ENCODE measurements at places on chromosomes 1 and 21.

DNA sequence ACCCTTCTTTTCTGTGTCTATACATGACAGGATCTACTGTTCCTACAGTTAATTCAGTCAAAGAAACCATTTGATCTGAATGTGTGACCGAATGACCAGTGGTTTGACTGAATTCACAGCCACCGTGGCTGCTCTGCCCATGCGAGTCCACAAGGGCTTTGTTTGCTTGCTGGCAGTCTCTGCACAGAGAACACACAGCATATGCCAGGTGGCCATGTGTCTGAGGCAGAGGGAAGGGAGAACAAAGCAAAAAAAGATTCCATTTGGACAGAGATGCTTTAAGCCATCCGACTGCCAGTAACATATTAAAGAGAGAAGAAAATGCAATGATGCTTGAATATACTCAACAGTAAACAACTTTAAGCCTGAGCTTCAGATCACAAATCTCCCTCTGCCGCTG lies 737.8 kb upstream of the CXADR start:
- DNase-seq, result no peak

- no peak for DNase-seq
Measured at GRCh38 chr1:21435646-21436487, 4.1 kb upstream of the NBPF3 start.

DNA sequence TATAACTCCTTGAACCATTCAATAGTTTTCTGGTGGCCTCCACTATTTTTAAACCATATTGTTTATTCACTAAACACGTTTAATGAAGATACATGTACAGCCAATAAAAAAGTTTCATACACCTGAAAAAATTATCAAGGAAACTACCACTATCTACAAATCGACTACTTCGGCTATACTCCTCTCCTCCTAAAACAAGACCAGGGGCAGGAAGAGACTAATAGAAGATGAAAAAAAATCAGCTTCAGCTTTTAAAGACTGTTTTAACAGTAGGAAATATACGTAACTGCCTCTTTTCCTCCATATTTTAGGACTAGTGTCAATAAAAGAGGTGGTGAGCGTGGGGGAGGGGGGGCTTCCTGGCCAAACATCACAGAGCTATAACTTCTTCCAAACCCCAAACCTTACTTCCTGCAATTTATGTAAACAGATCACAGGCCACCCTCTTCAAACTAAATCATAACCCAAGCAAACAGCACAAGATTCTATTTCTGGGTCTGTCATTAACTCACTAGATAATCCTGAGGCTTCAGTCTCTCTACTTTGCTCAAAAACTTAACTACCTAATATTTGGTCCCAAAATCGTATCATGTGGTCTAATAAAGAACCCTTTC lies 15.1 kb downstream of the FOXJ3 start:
- DNase-seq, result no peak

DNA sequence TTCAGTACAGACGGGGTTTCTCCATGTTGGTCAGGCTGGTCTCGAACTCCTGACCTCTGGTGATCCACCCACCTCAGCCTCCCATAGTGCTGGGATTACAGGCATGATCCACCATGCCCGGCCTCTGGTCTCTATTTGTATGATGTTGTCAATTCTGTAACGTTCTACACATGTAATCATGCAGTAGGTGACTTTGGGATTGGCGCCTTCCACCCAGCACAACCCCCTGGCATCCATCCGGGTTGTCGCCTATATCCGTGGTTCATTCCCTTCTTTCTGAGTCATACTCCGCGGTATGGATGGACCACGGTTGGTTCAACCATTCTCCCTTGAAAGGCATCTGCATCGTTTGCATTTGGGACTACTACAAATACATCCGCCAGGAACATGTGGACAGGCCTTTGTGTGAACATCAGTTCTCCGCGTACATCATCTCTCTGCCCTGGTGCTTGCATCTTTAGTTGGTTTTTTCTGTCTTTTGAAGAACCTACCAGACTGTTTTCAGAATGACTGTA lies 72.1 kb downstream of the PDE9A start:
- no peak for DNase-seq

DNA sequence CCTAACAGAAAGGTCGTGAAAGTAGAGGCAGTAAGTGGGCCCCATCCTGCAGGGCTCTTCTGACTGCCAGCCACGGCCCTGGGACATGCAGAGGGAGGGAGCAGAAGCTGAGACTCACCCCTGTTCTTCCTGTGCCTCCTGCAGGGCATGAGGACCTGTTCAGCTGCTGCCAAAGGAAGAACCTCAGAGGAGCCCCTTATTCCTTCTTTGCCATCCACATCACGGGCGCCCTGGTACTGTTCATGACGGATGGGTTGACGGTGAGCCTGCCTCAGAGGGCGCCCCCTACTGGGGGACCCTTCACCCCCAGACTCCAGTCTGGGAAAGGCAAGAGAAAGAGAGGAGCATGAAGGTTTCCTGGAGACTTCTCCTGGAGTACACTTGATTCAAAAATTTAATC lies 47.1 kb downstream of the ELK4 start:
- DNase-seq, result no peak

- no peak for DNase-seq
Measured at GRCh38 chr1:155729031-155729898, 40.4 kb downstream of the DAP3 start.

GRCh38 chr1:36093226-36093625 lies 4.5 kb downstream of the ADPRS start:
- no peak for DNase-seq

DNA sequence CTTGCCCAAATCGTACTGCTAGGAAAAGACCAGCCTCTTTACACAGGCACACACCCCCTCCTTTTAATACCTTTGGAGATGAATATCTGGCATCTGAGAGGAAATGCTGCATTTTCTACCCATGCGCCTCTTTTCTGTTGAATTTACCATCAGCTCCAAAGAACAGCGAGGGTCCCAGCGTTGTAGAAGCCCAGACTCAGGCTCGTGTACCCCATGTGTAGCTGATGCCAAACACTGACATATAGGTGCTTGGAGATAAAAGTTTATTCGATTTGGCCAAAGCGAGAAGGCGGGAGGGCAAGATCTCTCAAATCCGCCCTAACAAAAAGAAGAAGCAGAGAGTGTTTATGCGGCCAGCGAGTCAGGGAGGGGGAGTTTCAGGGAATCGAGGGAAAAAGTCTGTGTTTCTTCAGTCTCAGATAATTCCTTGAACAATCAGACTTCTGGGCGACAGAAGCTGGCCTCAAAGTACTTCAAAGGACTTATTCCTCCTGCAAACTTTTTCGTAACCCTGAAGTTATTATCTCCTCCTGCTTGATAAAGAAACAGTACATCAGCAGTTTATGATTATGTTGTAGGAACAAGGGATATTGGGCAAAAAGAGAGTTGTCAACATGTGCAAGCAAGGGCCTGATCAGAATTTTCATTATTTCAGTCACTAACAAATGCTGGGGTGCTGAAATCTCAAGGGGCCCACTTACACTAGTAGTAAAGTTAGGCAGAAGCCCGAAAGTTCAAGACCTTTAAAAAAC lies 642 bp upstream of the CREG1 start:
- DNase-seq, result no peak

DNA sequence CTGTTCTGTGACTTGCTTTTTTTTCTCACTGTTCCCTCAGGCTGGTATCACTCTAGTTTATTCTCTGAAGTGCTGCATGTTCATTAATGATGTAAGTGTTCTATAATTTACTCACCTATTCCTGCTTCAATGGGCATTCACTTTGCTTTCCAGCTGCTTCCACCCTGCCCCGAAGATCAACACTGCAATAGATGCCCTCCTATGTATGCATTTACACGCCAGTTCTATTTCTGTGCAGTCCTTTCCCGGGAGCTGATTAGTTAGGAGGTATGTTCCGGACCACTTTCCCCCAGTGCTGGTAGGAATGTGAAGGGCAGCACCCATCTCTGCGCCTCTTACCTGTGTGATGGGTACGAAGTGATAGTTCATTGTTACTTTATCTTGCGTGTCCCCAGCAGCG lies 103.4 kb downstream of the DHRS3 start:
- no peak for DNase-seq

- DNase-seq, result no peak
Measured at GRCh38 chr1:167328306-167328815, 107.7 kb downstream of the POU2F1 start.

DNA sequence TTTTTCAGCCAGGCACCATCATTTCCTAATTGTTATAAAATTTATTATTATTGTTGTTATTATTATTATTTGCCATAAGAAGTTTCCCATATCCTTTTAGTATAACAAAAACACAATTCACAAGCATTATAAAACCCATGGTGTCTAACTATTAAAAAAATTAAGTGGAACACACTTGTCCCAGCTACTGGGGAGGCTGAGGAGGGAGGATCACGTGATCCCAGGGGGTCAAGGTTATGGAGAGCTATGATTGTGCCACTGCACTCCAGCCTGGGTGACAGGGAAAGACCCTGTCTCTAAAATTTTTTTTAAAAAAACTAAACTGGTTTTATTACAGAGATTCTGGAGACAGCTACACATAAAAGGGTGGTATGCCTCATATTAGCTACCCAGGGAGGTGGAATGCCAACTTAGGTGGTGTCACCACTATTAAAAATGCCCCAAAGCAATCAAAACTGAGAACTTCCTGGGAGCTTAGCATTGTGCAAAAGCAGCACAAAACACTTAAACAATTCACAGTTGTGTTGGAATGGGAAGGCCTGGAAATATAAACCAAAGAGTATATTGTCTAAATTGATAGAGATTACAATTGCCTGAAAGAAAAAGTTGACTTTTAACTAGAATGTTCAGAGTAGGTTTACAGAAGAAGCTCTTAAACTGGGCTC lies 8.7 kb upstream of the RGS4 start:
- DNase-seq, result no peak

DNA sequence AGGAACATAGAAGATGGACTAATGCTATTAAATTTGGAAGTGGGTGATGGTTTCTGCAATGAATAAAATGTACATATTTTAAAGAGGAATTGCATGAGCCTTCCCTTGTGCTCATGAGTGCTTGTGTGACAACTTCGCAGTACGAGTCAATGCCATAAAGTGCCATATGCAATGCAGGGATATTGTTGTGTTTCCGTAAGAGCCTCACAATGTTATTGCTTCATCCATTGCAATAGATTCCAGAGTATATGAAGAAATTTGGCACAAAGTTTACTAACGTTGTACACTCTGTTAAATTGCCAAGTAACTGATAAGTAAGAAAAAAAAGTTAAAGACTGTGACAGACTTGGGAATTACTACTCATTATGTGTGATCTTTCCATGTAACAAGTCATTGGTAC lies 22.3 kb downstream of the BTG3 start:
- DNase-seq, result no peak

DNA sequence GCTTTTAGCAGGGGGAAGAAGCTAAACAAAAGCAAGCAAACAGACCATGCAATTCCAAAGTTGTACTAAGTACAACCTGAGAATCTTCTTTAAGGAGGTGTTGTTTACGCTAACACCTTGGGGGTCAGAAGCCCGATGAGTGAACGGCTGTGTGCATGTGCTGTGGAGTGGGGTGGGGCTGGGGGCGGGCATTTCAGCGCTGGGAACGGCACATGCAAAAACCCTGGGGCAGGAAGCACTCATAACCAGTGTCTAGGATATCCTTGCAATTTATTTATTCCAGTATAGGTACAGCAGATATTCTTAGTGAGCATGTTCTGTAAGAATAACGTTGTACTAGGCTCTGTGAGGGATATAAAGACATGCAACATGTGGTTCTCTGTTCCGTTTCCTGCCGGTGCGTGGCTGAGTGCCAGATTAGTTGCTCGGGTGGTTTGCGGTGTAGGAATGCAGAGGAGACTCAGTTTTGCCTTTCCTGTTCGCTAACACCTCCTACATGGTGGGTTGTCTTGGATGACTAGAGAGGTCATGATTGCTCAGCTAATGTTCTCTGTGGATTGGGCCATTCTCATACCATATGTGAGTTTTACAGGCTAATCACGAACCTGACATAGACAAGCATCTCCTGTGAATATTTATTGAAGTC lies 3.7 kb downstream of the FASLG start:
- DNase-seq, result peak; percentile 68

DNA sequence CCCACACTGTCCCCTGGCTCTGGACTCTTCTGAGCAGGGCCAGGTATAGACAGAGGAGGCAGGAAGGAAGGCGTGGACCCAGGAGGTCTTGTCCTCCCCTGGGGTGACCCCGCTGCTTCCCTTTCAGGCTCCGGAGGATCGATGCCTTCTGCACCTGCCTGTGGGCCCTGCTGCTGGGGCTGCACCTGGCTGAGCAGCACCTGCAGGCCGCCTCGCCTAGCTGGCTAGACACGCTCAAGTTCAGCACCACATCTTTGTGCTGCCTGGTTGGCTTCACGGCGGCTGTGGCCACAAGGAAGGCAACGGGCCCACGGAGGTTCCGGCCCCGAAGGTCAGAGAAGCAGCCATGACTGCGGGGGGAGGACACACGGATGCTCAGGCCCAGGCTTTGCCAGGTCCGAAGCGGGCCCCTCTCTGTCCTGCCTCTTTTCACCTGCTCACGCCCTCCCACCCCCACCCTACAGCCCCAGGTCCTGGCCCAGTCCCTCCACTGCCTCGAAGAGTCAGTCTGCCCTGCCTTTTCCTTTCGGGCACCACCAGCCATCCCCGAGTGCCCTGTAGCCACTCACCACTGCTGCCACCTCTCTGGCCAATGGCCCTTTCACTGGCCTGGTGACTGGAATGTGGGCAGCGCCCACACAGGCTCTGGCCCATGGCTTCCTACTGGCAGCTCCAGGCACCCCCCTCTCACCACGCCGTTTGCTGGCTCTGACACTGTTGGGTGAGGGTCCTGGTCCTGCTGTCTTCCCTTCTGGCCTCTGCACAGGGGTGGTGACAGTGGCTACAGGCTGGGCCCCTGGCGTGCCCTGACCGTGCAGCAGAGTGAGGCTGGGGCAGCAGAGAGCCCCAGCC lies 13.5 kb downstream of the TMEM201 start:
- no peak for DNase-seq

DNA sequence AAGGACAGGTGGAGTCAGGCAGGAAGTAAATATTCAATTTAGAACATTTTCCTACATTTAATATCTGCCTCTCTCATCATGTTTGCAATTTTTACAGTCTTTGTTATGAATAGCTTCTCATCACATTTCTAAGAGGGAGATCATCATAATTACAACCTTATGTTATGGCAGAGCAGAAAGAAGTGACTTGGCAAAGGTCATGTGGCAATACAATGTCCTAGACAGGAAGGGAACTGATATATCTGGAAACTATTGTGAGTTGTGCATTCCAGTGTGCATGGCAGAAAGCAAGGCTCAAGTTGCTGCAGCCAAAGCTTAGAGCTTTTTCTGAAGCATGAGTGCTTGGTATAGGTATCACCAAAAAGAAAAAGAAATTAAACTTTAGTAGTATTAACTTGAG lies 43.8 kb upstream of the PRRX1 start:
- no peak for DNase-seq

- no peak for DNase-seq
Measured at GRCh38 chr1:186076006-186076405, 299.0 kb downstream of the TPR start.
